ENCODE measurements at places on chromosomes 5 and 9.

DNA sequence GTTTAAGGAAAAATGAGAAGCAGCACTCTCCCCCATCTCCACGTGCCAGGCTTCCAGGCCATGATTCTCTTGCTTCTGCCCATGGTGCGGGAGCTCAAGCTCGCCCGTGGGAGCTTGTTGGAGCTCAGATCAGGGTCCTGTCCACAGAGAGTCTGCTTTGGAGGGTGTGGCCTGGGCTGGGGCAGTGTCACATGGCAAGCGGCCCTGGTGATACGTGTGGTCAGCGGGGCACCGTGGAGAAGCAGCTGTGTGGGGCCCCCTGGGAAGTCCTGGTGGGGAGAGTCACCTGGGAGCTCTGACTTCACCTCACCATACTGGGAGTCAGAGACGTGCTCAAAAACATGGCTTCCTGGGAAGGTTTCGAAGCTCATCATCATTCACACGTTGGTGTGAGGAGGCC, 275.3 kb downstream of the GADD45G start:
- DNase-seq, result no peak

GRCh38 chr9:136525207-136525606, 20.6 kb downstream of the NOTCH1 start:
- DNase-seq, result no peak

- DNase-seq, result peak; percentile 45
Measured at GRCh38 chr9:35649431-35650340, 1.0 kb downstream of the SIT1 start.

- DNase-seq, result no peak
Measured at GRCh38 chr5:181205761-181206649, 1.0 kb upstream of the TRIM7 start.

DNA sequence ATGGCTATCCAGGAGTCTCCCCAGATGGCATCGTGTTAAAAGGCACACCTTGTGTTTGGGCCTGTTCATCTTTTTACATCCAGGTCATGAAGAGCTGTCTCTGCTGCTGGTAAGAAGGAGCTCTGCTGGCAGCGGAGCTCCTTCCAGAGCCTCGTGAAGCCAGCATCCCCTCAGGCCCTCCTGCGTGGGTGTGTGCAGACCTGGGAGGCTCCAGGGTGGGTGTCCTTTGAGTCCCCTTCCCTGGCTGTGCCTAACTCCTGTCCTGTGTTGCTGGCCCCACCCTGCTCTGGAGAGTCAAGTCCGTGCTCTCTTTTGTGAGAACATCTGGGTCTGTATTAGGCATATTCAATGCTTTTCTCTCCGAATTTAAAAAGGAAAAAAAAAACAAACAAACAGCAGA, 149.6 kb upstream of the IRX2 start:
- DNase-seq, result no peak
